ENCODE measurements at places on chromosomes 2 and 18.

DNA sequence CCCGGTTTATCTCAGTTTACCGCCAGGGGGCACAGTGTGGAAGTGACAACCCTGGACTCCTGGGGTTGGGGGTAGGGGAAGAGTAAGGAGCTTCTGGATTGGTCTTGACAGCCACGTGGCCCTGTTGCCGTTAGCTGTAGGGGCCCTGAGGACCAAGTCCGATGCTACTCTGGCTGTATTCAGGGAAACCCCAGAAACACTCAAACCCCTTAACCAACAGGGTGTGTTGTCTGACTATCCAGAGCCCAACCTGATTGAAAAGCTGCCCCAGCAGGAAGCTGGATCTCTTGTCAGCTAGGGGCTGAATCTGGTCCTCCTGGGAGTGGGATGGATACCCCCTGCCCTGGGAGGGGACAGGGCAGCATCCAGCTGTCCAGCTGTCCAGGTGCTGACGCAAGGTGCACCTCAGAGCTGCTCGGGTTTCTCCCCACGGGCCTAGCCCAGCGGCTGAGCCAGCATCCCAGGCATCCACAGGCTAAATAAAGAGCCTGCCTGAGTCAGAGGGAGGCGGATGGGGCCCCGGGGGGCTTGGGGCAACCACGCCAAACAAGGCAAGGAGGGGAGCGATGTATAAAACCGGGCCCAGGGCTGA, 3.1 kb upstream of the GMPPA start:
- DNase-seq = no peak

- DNase-seq = no peak
Observed at GRCh38 chr2:219071131-219071816, 10.6 kb upstream of the IHH start.

- no peak for DNase-seq
Observed at GRCh38 chr2:212193056-212193455, 345.5 kb downstream of the ERBB4 start.

DNA sequence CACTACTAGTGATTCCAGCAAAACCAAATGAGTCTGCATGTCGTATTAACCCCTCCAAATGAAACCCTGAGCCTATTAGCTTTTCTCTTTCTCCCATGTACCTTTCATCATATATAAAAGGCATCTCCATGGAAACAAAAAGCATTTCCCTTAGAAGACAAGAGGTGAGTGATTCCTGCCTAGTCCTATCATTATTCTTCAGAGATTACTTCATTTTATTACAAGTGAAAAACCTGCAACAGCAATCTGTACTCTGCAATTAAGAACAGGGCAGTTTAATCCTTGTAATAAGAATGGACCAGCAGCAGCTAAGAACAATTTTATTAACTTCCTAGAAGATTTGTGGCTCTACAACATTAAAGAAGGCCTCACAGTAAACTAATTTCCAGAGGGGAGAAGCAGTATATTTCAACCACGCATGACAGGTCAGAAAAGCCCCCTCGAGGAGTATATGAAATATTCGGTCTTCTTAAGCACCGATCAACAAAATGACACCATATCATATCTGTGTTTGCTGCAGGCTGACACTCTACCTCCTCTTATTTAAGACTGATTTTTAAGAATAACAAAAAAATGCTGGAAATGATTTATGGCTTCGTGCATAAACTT, 132.3 kb upstream of the TFPI start:
- DNase-seq = no peak

GRCh38 chr2:223477318-223477717, 124.8 kb downstream of the SCG2 start:
- no peak for DNase-seq

GRCh38 chr2:118764855-118765254, 82.6 kb downstream of the EN1 start:
- no peak for DNase-seq

DNA sequence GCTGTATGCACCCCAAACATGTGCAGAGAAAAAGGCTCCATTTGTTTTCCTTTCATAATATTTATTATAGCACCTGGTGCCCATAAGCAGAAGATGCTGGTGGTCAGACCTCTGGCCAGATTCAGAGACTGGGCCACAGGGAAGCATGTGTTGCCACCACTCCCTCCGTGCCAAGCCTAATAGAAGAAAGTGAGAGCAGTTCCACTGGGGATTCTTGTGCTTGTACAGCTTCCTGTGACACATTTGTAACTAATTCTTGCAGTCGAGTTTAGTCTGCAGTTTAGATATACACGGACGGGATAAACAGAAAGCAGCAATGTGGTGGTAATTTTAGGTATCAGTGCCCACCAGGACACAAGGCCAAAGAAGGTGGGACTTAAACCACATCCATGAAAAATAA, 135.4 kb upstream of the PIEZO2 start:
- no peak for DNase-seq

GRCh38 chr2:127226132-127226519, 6.0 kb upstream of the CYP27C1 start:
- no peak for DNase-seq

DNA sequence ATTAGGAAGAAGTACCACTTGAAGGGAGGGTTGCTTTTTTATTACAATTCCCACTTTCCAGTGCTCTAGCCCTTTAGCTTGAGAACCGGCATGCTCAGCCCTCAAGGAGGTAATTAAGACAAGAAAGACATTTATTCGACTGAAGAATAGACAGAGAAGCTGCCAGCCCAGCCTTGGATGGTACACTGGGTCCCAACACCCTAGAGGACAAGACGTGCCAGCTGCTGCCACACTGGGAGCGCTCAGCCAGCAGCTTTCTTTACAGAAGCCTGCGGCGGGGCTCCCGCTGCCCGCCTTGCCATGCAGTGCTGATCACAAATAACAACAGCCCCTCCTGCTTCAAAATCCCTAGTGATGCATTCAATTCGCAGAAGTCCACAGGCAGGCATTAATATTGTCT, 746.3 kb upstream of the RAB6C start:
- DNase-seq = no peak

- no peak for DNase-seq
Observed at GRCh38 chr2:229611360-229611759, 103.0 kb downstream of the DNER start.

DNA sequence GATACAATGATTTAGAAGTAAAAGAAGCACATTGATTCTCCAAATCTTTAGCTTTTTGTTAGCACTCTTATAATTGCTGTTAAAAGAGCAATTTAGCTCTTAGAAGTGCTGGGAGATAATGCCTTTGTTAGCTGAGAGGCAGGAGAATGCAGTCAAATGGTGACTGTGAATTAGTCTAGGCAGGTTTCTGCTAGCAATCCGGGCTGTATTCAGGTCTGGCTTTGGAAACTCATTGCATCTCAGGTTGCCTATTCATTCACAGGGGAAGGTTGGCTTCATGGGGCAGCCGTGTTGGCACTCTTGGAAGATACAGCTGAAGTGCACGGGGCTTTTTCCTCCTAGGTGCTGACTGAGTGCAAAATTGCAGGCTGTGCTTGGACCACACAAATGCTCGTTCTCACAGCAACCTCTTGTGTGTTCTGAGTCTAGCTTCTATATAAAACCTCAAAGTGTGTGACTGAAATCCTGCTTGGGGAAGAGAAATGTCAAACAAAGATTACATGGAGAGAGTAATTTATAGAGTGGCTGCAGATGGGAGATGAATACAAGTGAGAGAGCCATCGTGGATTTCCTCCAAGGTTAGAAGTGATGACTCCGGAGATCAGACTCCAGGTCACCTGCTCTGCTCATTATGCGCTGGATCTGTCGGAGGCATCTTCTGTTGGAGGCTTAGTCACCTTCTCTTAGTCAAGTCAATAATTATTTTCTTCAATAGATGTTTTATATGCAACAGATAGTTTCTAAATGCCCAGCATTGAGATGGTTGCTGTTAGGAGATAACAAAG, 167.8 kb downstream of the PMAIP1 start:
- no peak for DNase-seq

GRCh38 chr2:201448701-201449100, 2.6 kb downstream of the TRAK2 start:
- DNase-seq = no peak

GRCh38 chr2:241070361-241070760, 31.7 kb downstream of the MTERF4 start:
- DNase-seq = no peak

DNA sequence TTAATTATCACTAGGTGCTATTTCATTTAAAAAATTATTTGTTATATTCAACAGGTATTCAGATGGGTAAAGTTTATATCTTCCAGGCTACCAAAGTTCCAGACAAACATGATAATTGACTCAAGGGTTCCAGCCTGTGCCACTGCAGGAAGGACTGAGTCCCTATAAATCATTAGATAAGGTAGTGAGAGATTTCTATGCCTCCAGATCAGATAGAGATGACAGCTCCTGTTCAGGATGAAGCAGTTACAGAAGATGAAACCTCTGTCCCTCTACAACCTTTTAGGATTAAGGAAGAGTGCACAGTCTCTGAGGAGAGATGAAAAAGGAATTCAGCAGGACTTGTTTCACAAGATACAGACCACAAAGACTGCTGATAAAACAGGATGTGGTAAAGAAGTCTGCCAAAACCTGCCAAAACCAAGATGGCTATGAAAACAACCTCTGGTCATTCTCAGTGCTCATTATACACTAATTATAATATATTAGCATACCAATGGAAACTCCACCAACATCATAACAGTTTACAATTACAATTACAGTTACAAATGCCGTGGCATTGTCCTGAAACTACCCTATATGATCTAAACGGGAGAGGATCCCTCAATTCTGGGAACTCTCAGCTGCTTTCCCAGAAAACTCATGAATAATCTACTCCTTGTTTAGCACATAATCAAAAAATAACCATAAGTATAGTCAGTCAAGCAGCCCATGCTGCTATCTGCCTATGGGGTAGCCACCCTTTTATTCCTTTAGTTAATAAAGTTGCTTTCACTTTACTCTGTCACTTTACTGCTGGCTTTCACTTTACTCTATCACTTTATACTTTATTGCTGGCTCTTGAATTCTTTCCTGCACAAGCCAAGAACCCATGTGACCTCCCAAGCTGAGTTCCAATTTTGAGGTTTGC, 288.5 kb downstream of the PDE11A start:
- no peak for DNase-seq

GRCh38 chr2:172284209-172284608, 143.2 kb upstream of the ITGA6 start:
- DNase-seq = no peak

GRCh38 chr18:805755-806110, 6.3 kb downstream of the YES1 start:
- DNase-seq = no peak

DNA sequence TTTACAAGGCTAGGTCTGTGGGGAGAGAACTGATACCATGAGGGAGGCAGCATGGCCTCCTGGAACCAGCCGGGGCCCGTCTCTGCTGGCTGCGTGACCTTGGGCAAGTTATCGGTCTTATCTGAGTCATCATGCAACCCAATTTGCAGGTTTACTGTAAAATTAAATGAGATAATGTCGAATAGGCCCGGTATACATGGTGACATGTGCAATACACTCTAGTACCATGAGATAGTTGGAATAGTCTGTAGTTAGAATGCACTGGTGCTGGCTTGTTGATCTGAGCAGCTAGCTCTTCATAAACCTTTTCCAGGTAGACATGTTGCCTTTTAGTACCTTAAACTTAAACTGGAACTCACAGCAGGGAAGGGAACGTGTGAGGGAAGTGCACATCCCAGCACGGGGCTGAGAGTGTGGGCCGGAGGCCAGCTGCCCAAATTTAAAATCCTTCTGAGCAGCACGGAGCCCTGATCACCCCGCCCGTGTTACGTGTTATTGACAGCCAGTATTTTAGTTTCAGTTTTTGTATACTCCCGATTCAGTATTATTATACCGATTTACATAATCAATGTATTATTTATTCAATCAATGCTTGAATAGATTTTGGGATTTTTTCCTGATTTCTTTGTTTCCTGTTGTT, 72.4 kb upstream of the HS6ST1 start:
- DNase-seq = no peak

GRCh38 chr18:75376004-75376403, 51.5 kb downstream of the SMIM21 start:
- no peak for DNase-seq

GRCh38 chr2:232528746-232529460, 2.9 kb downstream of the CHRND start:
- no peak for DNase-seq

DNA sequence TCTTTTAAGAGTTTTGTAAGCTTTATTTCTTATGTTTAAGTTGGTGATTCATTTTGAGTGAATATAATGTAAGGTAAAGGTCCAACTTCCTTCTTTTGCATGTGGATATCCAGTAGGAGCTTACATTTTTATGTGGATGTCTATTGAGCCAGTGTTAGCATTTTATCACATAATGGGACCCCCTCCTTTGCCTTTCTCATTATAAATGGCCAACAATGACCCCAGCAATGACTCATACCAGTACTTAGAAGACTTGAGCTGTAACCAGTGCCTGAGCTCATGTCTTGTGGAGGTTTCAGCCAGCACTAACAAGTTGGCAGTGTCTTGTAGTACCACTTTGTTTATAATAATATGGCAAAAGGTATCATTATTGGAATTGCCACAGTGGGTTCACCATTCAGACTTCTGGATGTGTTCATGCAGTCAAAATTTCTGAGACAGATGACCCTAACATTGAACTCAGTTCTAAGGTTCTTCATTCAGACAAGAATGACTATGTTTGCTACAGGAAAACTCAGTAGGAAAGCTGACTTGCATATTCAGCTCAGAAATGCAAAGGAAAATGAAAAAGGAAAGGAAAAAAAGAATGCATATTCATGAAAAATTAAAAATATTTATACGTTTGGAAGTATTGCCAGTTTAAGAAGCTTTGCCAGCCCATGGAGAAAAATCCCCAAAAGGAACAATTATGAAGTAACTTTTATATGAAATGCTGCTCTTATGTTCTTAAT, 41.0 kb downstream of the CDKL4 start:
- no peak for DNase-seq

GRCh38 chr2:168448980-168449379, 7.1 kb upstream of the CERS6 start:
- DNase-seq = no peak

DNA sequence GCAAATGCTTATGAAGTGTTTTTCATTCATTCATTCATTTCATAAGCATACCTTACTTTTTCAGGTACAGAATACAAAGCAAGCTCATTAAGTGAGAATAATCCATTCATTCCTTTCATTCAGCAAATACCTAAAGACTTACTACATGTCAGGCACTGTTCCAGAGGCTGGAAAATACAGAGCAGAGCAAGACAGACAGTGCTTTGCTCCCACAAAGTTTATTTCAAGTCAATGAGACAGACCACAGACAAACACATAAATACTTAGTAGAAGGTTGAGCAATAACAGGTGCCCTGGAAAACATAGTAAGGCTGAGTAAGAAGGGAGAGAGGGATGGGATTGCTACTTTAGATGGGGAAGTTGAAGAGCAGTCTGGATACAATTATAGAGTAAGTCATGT, 309.8 kb downstream of the C1D start:
- no peak for DNase-seq

DNA sequence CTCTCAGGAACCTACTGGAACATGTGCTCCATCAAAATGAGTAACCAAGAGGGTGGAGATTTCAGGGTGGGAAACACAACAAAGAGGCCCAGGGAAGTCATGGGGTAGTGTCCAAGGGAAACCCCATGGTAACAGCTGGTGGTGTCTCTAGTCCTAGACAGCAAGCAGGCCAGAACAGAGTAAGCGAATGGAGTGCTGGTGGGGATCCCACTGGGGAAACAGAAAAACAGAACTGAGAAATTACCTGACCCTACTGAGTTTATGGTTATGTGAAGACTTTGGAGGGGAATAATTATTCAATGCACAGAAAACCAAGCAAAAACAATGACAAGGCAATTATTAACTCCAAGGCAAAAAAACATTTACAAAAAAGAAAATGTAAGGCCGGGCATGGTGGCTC, 16.9 kb downstream of the ERCC3 start:
- DNase-seq = no peak

- DNase-seq = no peak
Observed at GRCh38 chr2:81645745-81646301, 1341.3 kb upstream of the LRRTM1 start.
